Posterior cingulate gyrus (tissue), 11 donors: ENCODE measurements at places on chromosomes 6 and 20.

- no peak for DNase-seq
Measured at GRCh38 chr20:13024596-13024995, 15.8 kb downstream of the SPTLC3 start.

DNA sequence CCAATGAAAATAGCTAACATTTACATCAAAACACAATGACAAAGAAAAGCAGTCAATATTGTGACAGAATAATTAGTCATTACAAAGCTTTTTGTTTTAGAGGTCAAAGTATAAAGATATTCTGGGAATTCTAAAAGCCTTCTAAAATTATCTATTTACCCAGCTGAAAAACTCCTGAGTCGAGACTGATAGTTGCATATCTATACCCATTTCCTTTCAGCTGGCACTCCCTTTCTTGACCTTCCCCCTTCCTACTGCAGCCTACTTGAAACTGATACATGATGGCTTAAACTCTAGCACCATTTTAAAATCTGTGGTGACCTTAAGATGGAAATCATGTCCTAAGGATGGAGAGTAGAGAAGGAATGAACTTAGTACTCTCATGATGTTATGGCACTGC is 38.6 kb downstream of the LMBRD1 start:
- no peak for DNase-seq

GRCh38 chr20:61628901-61629601 is 377.0 kb downstream of the CDH4 start:
- no peak for DNase-seq

DNA sequence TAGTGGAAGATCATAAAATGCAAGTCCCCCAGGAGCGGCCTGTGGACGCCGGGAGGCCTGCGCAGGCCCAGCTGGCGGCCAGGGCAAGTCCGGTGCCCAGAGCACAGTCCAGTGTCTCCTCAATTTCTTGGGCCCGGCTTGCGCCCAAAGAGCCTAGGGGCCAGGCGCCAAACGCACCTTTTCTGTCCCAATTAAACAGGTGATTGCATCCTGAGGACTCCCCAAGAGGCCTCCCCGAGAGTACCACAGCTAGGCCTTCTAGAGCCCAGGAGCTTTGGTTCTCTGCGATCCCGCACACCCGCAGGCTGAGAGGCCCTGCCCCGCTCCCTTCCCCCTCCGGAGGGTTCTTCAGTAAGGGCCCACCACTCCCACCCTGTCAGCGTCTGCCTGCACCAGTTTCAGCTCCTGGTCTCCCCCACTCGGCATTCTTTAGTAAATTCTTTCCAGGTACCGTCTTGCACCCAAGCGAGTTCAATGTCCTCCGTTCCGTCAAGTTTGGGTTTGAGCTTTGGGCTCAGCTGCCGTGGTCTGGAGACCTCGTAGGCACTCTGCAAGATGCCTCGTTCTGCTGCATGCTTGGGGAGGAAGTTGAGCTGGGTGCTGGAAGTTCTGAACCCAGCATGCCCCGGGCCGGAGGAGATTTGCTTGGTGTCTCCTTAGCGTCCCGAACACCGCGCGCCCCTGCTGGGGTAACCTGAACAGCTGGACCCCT is 3.9 kb upstream of the NKX2-2 start:
- DNase-seq = no peak

GRCh38 chr6:10801224-10801848 is 37.0 kb downstream of the MAK start:
- DNase-seq = peak; percentile 65

DNA sequence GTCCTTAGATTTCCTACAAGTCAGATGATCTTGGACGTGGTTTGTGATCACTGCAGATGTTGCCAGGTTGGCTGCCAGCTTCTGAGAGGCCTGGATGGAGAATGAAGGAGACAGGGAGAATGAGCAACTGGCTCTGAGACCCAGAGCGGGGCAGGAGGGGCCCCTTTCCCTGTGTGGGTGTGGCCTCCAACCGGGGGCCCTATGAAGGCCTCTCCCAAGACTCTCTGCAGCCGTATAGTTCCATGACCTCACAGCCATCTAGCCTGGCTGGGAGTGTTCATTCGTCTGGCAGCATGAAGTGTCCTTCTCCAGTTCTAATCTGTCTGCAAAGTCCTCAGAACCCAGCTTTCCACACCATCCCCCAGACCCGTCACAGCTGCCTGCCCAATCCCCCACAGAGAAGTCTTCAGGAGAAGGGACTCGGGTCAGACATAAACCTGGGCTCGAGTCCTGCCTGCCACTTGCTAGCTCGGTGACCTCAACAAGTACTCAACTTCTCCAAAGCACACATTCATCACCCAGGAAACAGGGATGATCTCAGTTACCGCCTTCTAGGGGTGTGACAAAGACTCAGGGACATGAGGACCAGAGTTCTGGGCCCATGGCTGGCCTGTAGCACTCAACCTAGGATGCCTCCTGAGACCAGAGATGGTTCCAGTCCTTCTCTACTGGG is 122.6 kb downstream of the EDN3 start:
- no peak for DNase-seq

DNA sequence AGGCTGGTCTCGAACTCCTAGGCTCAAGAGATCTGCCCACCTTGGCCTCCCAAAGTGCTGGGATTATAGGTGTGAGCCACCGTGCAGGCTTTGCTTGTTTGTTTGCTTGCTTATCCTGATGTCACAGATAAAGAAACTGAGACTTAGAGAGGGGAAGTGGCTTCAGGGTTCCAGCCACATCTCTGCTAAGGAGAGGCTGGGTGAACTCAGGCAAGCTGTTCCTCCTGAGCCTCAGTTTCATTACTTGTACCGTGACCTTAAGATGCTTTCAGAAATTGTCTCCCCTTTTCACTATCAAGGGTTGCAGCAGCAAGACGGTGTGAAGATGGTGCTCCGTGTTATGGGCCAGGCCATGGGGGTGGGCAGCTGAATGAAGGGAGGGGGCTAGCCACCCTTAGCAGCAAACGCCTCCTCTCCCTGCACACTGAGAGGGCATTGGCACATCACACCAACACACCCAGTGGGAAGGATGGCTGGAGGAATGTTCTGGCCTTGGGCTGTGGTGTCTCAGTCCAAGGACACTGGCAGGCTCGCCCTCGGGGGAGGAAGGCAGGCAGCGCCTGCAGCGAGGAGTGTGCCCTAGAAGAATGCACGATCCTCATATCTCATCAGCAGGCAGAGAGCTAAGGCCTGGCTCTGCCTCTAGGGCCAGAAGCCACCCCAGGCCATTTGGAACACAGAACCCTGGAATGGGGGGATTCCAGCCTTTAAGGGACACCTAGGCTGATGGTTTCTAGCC is 48.2 kb upstream of the TLDC2 start:
- DNase-seq = no peak

DNA sequence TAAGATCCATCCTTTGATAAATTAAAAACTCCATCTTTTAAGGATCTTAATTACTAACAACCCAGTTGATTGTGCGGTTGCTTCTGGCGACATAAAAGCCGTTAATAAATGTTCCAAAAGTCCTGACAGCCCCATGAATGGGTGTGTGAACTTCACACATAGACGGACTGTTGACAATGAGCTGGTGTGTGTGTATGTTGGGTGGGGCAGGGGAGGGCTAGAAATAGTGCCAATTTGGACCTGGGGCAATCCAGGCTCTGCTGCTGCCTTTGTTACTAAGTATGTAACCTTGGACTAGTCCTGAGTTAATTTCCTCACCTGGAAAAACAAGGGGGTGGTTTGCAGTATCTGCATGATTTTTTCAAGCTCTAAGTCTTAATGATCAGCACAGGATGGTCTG is 4.2 kb downstream of the MAS1 start:
- no peak for DNase-seq

- no peak for DNase-seq
Measured at GRCh38 chr6:113083947-113084346, 736.8 kb downstream of the RFPL4B start.
